Spleen (tissue), 13 donors: ENCODE measurements at places on chromosomes 12 and 14.
A peak's percentile ranks its signal among the peaks of the same experiment; 100 is the strongest.

- peak; percentile 81 for DNase-seq
These were observed 44.0 kb downstream of the RBMS2 start for GRCh38 chr12:56565510-56566101.

DNA sequence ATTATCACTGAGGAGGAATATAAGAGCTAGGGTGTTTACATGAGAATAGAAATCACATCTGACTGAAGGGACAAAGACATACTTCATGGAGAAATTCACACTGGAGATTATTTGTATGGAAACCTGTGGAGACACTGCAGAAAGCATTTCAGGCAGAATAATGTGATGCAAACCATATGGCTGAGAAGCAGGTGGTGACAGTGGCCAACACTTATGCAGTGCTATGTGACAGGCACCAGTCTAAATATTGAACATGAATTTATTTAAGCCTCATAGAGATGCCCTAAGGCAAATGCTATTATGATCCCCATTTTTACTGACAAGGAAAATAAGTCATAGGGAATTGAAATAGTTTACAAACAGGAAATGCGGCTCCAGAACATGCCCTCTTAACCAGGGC, 16.2 kb downstream of the ALG10B start:
- DNase-seq: no peak

DNA sequence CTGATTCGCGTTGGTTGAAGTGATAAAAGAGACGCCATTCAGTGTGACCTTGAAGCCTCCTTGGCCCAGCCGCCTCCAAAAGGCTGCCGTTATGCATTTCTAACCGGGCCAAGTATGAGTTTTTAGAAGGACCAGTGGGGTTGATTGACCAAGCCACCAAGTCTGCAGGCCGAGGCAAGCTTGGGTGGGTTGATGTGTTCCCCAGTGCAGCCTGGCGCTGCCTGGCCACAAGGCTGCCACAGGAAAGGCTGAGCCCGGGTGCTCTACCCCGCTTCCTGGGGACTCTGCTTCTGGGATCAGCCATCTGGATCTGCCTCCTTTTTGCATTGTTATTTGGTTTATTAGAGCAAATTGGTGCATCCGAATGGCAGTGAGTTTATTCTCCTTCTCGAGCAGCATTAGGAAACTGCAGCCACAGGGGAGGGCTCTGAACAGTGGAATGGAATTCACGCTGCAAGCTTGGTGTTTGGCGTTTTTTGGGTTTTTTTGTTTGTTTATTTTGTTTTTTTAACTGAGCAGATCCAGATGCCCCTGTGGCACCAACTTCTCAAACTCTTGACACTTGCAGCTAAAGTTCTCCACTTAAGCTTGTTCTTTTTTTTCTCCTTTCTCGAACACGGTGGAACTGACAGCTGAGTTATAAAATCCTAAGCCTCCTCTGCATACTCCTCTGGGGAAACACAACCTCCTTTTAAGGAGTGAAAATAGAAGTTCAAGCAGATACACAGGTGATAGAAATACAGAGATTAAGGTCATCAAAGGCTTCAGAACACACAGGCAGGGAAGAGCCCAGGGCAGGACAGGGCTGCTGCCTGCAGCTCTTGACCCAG, 145.4 kb upstream of the FKBP4 start:
- DNase-seq: peak; percentile 52

DNA sequence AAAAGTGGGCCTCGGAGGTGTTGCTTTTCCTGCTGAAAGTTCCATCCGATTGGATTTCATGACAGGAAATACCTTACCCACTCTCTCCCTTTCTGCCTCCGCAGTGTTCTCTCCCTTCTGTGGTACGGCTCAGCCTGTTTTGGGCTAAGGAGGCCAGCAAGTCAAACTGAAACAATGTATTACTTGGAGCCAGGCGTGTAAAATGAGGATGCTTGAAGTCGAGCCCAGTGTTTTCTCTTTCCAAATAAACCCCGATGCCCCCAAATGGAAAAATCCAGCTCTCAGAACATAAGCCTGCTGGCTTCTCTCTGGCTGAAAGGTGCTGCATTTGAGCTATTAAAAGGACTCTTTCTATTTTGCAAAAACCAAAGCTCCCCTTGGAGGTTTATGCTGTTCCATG, 124.7 kb downstream of the ZNF664 start:
- no peak for DNase-seq

- no peak for DNase-seq
These were observed 5.9 kb upstream of the DEGS2 start for GRCh38 chr14:100165376-100165775.

- peak; percentile 78 for DNase-seq
These were observed 22.7 kb downstream of the CLIP1 start for GRCh38 chr12:122399592-122400373.
